Fibroblast of skin of left biceps (primary cell): ENCODE measurements at places on chromosomes 3 and 15.

DNA sequence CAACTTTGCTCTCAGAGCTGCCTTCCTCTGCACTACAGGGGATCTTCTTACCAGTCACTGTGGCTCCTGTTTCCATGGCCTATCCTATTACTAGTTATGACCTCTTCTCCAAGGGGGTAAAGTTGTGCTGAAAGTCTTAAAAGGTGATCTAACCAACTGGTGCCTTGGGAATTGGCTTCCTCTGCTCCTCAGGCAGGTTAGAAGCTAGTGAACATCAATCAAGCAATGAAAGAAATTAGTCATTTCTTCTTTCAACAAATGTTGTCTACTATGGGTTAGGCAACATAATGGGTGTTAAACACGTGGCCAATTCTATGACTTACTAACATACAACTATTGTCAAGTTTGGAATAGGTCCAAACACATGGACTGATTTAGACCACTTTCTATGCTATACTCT lies 571.4 kb upstream of the NAALADL2 start:
- peak; percentile 35 for DNase-seq

DNA sequence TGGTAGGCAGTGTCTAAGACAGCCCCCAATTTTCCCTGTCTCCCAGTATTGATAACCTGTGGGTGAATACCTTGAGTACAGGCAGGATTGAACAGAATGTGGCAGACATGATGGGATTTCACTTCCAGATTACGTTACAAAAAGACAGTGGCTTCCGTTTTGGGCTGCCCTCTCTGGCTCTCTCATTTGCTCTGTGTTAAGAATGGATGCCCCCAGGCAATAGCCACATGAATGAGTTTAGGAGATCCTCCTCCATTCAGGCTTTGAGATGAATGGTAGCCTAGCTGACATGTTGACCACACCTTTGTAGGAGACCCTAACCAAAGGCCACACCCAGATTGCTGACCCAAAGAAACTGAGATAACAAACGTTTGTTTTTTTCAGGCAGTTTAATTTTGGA lies 34.3 kb downstream of the UBXN7 start:
- no peak for DNase-seq

DNA sequence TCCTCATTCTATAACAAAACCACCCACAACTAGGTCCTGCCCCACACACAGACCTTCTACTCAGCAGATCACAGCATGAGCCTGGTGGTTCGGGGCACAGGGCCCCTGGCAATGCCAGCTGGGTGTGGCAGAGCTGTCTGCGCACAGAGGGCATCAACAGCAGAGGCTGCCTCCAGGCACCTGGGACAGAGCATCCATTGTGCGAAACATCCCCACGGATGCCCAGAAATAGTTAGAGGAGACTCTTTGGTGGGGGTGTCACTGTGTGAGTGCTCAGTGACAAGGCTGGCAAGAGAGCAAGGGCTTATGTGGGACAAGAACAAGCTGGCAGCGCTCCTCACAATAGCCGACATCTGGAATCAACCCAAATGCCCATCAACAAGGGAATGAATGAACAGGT lies 487.4 kb upstream of the PROK2 start:
- no peak for DNase-seq

- no peak for DNase-seq
Observed at GRCh38 chr3:131107637-131108433, 81.2 kb downstream of the NEK11 start.

- DNase-seq, result no peak
Observed at GRCh38 chr3:4778119-4778518, 201.1 kb upstream of the BHLHE40 start.

- no peak for DNase-seq
Observed at GRCh38 chr15:91535856-91536500, 317.5 kb upstream of the SLCO3A1 start.

GRCh38 chr3:197750858-197751737 lies 1.4 kb downstream of the FYTTD1 start:
- DNase-seq, result no peak

- DNase-seq, result no peak
Observed at GRCh38 chr3:10852066-10852808, 36.2 kb downstream of the SLC6A11 start.

- no peak for DNase-seq
Observed at GRCh38 chr3:188064831-188065493, 89.0 kb upstream of the LPP start.

GRCh38 chr3:188472336-188472735 lies 318.4 kb downstream of the LPP start:
- DNase-seq, result no peak

DNA sequence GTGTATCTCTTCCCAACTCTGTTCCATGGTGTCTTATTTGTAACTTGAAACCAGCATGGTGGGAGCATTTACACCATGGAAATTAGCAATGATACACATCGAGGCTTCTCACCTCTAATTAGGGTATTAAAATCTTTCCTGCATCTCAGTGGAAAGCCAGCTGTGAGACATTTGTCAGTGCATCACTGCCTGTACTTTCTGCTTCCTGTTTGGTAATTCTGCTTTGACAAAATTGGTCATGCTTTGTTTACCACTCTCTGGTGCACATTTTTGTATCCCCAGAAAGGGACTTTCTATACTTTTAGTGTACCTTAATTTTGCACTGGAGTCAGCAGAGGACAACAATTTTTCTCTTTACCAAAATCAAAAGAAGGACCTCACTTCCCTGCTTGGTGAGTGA lies 402.1 kb downstream of the PDCD6IP start:
- DNase-seq, result no peak

DNA sequence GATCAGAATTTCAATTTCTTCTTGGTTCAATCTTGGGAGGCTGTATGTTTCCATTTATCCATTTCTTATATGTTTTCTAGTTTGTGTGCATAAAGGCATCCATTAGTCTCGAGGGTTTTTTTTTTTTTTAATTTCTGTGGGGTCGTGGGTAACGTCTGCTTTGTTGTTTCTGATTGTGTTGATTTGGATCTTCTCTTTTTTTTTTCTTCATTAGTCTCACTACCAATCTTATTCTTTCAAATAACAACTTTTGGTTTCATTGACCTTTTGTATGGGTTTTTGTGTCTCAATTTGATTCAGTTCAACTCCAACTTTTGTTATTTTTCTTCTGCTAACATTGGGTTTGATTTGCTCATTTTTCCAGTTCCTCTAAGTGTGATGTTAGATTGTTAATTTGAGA lies 48.9 kb downstream of the MCTP2 start:
- DNase-seq, result no peak

- no peak for DNase-seq
Observed at GRCh38 chr15:35912196-35912595, 366.2 kb upstream of the DPH6 start.

- peak; percentile 90 for DNase-seq
Observed at GRCh38 chr3:36677331-36678007, 86.9 kb downstream of the DCLK3 start.

- DNase-seq, result no peak
Observed at GRCh38 chr3:190826018-190826417, 36.5 kb downstream of the GMNC start.

DNA sequence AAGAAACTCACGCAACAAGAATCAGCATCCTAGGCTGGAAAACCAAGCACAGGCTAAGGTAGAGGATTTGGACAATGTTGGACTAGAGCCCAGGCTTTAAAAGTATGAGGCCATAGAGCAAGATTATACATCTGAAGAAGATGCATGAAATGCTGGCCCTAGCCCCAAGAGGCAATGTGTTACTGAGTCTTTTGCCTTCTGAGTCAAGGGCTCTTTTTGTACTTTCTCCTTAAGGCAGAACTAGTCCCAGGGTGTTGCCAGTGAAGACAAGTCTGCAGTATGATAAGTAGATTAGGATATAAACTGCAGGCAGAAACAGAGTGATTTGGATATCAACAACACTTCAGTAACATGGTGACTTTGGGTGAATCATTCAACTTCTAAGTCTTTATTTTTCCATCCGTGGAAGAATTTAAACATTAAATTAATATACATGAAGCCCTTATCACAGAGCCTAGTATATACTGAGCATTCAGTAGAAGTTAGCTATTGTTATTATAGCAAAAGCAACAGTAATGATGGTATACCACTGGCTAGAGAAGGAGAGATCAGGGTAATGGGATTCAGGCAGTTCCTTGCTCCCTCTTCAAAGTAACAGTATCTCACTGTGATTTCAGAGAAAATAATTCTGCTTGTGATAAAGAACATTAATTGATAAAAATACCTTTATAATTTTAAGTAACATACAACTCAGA lies 99.9 kb upstream of the MLF1 start:
- peak; percentile 25 for DNase-seq

DNA sequence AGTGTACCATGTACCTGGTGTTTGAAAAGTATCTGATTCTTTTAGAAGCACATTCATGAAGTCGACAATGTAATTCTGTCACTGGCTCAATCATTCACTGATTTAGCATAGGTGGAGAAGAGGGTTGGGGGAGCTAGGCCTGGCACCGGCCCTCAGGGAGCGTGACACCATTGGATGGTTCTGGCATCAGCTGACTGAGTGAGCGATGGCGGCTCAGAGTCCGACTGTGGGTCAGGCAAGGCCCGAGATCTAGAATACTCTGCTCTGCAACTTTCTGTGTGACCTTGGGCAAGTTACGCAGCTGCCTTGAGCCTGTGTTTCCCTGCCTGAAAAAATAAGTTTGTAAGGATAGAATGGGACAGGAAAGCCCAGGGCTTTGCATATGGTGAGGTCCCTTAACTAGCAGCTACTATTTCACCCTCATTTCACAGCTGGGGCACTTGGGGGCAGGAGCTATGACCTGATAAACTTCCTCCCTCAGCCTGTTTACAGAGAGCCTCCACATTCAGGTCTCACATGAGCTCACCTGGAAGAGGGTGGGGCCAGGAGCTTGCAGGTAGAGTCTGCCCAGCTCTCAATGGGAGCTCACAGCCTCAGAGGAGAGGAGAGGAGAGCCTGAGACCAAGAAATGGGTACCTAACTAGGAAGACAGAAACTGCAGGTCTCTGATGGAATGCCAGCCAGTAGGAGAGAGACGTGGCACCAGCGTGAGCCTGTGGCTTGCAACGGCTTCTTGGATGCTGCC lies 153.7 kb upstream of the TLE3 start:
- no peak for DNase-seq

- no peak for DNase-seq
Observed at GRCh38 chr3:150161011-150161410, 190.3 kb upstream of the PFN2 start.

DNA sequence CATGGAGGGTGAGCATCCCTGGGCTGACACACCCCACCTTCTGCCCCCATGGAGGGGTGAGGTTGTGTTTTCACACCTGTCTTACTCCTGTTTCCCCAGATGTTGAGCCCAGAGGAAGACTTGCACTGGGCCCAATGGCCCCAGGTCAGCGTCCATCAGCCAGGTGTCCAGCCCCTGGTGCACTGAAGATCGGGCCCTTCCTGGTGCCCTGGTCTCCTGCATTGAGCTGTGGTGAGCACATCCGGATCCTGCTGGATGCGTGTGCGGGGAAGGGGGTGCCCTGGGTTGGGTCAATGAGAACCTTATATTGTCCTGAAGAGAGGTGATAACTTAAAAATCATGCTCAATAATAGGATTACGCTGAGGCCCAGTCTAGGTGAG lies 227.3 kb downstream of the SNRPN start:
- DNase-seq, result no peak

DNA sequence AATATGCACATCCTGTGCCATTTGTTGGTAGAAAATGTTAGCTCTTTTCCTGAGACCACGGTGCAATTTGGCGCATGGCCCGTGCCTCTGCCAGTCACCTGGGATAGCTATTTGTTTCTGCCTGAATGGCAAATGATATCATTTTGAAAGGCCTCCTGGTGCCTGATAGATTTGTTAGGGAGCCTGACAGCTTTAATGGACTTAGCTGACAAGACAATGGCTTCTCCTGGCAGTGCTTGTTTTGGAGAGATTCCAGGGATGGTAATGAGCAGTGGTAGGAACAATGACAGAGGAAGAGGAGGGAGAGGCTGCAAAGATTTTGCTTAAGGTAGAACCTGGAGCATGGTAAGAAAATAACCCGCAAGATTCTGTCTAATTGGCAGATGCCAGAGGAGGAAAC lies 268.5 kb downstream of the CLSTN2 start:
- no peak for DNase-seq

DNA sequence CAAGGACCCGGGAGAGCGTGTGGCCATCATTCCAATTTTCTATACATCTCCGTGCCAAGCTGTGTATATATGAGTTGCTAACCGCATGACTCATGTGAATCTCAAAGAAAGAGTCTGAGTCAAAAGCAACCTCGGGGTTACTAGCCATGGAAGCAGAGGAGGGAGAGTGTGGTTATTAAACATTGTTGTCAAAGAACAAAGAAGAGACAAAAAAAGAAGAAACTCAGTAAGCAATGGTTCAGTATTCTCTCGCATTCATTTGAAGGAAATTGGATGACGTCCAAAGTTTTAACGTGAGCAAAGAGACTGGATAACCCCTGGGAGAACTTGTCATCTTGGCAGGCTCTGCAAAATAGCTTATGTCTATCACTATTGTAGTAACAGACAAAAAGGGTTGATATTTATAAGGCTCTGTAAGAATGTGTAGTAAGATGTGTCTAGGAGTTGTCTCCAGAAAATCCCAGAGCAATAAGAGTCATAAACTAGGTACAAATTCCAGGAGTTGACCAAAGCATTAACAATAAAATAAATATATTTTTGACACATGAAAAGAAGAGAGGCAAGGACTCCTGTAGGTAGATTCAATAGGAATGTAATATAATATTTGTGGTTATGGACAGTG lies 52.8 kb upstream of the GRM7 start:
- DNase-seq, result peak; percentile 25

GRCh38 chr15:41011055-41011815 lies 58.0 kb downstream of the CHAC1 start:
- no peak for DNase-seq

- DNase-seq, result no peak
Observed at GRCh38 chr3:194750491-194750828, 64.8 kb downstream of the FAM43A start.

GRCh38 chr15:85005746-85006145 lies 24.1 kb downstream of the PDE8A start:
- no peak for DNase-seq

DNA sequence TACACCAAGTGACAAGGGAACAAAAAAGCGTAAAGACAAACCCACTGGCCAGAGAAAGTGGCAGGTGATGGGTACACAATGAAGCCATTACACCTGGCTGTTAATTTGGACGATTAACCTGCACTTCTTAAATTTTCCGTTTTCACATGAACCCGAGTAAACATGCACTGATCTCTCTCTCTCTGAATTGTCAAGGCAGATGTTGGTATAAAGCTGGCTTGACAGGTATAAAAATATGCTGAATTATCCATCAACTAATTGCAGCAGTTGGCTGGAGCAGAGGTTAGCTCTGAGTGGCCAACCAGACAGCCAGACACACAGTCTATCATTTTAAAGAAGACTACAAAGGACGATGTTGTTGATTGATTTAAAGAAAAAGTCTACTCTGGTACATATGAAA lies 561.7 kb upstream of the ALCAM start:
- DNase-seq, result no peak
